ENCODE measurements at places on chromosomes 1 and 21.

GRCh38 chr1:8970870-8971337 lies 25.2 kb downstream of the CA6 start:
- DNase-seq: no peak

DNA sequence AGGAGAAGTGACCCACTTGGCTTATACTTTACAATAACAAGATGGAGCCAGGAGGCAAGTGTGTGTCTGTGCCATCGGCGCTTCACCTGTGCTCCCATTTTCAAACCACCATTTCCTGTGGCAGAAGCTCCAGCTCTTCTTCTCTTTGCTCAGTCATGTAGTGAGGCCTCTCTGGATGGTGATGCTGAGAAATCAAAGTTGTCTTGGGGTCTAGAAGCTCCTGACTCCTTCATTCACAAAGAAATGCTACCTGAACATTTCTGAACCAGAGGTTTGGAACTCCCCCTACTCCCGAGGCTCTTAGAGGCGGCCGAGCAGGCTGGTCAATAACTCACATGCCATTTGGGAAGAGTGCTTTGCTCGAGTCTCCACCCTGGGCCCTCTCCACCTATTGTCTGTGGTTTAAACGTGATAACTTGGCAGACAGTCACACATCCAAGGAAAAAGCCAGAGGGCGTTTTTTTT lies 18.0 kb downstream of the SLAMF1 start:
- no peak for DNase-seq

- DNase-seq: no peak
Measured at GRCh38 chr1:175075572-175076568, 8.2 kb downstream of the TNN start.

- DNase-seq: peak; percentile 46
Measured at GRCh38 chr1:217311766-217312165, 319.1 kb downstream of the GPATCH2 start.

GRCh38 chr1:180540697-180541594 lies 17.8 kb upstream of the OVAAL start:
- DNase-seq: no peak

GRCh38 chr1:107169615-107170014 lies 28.8 kb downstream of the NTNG1 start:
- peak; percentile 9 for DNase-seq

GRCh38 chr21:19508844-19509243 lies 1105.3 kb upstream of the TMPRSS15 start:
- DNase-seq: no peak

DNA sequence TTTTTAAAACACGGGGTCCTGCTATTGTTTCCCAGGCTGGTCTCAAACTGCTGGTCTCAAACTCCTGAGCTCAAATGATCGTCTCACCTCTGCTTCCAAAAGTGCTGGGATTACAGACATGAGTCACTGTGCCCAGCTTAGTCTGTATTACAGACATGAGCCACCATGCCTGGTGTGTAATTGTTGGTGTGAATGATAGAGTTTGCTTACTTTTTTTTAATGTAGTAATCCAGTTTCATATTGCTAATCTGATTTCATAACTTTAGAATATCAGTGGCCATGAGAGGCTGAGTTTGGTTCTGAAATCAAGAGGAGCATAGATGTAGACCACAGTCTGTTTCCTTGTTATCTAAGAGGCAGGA lies 3.4 kb downstream of the EPB41 start:
- DNase-seq: no peak

DNA sequence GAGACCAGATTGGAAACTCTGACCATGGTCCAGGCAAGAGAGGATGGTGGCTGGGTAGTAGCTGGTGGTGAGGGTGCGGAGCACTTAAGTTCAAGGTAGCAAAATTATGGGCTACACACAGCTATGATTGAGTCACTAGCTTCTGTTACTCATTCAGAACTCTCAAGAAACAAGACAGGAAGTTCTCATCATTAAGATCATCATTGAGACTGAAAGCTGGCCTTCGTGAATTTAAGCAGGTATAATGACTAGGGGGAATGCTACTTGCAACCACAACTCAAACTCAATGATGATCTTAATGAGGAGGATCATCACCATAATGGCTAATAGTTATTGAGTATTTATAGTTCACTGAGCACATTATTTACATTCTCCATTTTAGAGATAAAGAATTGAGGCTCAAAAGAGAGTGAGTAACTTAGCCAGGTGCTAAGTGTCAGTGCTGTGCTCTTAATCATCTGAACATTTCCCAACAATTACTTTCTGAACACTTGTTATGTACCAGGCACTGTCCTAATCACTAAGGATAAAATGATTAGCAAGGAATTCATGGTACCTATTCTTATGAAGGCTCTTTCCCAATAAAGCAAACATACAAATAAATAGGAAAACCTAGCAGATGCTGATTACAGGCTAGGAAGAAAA lies 286.3 kb upstream of the C1orf105 start:
- DNase-seq: no peak

- no peak for DNase-seq
Measured at GRCh38 chr1:33943978-33944377, 80.1 kb downstream of the HMGB4 start.

GRCh38 chr1:201288765-201289164 lies 5.5 kb downstream of the PKP1 start:
- DNase-seq: no peak

DNA sequence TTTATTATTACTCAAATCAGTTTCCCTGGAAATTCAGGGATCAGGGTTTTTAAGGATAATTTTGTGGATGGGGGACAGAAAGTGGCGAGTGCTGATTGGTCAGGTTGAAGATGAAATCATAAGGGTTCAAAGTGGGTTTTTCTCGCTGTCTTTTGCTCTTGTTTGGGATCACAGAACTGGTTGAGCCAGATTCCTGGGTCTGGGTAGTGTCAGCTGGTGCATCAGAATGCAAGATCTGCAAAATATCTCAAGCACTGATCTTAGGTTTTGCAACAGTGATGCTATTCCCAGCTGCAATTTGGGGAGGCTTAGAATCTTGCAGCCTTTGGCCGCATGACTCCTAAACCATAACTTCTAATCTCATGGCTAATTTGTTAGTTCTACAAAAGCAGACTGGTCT lies 9.3 kb downstream of the CHI3L2 start:
- no peak for DNase-seq

- DNase-seq: no peak
Measured at GRCh38 chr1:162716123-162716522, 74.4 kb upstream of the HSD17B7 start.

DNA sequence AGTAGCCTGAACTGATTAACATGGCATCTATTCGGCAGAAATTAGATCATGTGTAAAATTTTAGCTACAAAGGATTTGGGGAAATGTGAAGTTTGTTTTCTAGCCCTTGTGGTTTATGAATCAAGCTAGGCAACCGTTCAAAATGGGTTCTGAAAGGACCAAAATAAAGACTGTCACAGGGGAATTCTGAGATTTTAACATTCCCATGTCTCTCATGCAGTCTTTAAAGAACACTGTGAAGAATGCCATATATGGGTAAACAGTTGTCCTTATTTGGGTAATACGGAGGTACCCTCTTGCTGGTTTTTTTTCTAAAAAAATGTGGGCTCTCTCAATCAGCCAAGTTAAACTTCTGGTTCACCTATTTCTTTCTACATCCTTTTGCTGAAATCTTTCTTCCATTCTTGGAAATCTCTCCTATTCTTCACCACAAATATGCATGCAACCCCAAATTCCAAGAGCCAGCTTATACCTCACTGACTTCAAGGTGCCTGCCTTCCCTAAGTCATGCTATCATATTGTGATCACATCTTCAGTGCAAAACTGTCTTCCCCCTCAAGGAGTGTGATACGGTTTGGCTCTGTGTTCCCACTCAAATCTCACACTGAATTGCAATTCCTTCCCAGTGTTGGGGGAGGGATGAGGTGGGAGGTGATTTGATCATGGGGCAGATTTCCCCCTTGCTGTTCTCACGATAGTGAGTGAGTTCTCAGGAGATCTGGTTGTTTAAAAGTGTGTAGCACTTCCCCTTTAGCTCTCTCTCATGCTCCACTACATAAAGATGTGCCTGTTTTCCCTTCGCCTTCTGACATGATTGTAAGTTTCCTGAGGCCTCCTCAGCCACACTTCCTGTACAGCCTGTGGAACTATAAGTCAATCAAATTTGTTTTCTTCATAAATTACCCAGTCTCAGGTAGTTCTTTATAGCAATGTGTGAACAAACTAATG lies 308.7 kb downstream of the TTLL7 start:
- no peak for DNase-seq

DNA sequence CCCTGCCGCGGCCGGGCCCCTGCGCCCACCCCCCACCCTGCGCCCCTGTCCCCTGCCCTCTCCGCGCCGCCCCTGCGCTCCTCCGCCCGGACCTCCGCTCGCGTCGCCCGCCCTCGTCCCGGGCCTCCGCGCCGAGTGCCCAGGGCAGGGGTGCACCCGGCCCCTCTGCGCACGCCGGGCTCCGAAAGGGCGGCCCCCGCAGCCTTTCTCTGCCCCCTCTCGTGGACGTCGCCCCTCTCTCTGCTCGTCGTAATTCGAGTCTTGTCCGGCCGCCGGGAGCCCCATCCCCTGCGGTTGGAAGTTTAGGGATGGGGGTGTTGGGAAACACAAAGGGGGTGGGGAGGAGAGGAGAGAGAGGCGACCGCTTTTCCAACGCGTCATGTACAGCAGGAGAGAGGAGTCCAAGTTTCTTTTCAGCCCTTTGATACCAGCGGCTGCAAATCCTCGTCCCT lies 407 bp downstream of the GALNT2 start:
- DNase-seq: peak; percentile 55

DNA sequence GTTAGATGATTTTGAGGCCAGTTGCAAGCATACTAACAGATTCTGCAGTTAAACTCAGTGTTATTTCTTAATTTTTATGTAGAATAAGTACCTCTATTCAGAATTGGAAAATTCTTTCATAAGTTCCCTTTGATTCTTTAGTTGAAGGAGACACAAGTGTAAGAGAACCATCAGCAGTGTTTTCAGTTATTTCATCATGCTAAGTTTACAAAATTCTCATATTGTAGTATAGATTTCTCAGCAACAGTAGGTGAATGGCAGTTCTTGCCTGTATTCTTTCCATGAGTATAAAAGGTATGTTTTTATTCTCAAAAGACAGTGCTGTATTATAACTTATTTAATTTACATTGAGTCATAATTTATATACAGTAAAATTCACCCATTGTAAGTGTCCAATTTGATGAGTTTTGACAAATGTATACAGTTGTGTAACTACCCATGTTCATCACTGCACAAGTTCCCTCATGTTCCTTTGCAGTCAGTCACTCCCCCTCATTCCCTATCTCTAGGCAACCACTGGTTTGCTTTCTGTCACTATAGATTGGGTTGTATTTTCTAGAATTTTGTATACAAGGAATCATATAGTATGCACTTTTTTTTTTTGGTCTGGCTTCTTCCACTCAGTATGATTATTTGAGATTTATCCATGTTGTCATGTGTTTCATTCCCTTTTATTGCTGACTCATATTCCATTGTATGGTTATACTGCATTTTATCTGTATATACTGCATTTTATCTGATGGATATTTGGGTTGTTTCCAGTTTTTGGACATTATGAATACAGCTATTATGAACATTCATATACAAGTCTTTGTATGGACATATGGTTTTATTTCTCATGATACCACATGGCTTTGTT lies 3.9 kb downstream of the RPS6KC1 start:
- no peak for DNase-seq

DNA sequence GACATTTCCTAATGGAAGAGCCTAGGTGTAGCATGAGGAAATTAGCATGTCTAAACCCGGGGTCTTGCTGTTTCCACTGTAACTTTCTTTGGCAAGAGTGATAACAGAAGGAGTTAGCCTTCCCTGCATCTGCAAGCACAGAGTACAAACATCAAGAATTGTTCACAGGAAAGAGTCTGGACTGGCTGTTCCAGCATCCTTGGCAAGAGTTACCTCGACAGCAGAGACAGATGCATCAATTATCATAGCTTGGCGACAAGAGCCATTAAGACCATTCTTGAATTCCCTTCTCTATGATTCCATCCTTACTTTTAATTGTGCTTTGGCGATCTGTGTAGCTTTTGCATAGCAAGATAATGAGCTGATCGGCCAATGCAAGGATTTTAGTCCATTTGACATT lies 82.8 kb upstream of the RALGPS2 start:
- no peak for DNase-seq

DNA sequence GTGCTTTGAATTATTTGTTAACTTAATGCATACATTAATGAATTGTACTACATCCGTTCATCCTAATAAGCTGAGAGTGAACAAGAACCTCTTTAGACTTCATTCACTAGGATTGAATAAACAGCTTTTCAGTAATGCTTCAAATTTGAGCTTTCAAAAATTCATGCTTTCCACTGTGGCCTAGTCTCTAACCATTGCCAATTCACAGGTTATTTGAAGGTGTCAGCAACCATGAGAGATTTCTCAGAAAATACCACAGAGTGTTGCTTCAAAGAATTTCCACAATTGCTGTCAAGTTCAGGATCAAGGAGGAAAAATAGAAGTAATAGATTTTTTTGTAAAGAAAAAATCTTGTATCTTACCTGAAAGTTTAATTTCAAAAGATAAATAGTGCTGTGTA lies 72.7 kb downstream of the AK5 start:
- no peak for DNase-seq

DNA sequence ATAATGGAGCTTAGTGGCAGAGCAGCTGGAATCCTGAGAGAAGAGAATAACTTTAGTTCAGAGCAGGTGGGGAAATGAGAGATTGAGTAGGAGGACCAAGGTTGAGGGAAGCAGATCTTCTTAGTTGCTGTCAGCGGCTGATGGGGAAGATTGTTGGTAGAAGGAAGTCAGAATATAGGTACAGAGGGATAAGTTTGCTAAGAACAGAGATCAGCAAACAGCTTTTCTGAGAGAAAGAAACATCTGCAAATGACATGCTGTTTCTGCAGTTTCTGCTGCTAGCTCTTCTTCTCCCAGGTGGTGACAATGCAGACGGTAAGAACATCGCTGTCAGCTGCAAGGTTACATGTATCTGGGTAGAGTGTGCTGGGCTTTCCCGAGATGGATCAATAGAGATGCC lies at the start of gene CD1C:
Gene CD1C, plus strand, starts transcription at position 113 of the 400 bp plus-strand sequence. Its CDS starts 142 bp downstream, at position 255.
- no peak for DNase-seq

GRCh38 chr21:45460011-45460565 lies 55.1 kb downstream of the COL18A1 start:
- DNase-seq: no peak

- DNase-seq: no peak
Measured at GRCh38 chr1:157086299-157086698, 13.3 kb downstream of the ETV3L start.

DNA sequence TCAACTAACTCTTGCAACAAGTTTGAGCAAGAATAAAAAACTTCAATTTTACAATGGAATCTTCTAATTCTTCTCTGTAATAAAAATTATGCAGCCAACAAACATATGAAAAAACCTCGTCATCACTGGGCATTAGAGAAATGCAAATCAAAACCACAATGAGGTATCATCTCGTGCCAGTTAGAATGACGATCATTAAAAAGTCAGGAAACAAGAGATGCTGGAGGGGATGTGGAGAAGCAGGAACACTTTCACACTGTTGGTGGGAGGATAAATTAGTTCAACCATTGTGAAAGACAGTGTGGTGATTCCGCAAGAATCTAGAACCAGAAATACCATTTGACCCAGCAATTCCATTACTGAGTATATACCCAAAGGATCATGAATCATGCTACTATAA lies 327.5 kb upstream of the LYPLAL1 start:
- DNase-seq: no peak

Data from NCI-H69 (cell line).